ENCODE measurements at places on chromosomes 4 and X.

DNA sequence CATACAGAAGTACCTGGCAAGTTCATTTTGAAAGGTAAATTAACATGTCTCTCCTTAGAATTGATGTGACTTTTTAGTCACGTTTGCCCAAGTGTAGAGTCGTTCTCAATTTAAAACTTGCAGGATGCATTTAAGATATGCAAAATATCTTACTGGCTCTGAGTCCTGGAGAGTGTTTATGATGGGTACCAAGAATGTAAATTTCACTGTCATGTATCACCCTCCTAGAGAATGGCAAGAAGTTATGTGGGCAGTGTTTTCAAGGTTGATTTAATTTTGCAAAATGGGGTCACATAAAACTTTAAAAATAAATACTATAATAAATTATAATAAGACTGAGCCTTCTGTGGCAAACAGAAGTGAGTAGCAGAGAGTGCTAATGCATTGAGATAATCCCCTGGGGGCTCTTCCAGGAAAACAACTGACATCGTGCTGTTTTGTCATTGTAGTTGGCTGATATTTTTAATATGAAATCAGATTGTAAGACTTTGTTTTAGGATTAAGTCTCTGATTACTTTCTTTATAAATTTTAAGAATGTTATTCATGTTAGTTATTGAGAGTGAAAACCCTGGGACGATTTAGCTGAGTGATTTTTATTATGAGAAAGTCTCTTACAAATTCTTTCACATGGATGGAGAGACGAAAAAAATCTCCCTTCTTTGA lies 103.0 kb downstream of the AFF1 start:
- DNase-seq = no peak

DNA sequence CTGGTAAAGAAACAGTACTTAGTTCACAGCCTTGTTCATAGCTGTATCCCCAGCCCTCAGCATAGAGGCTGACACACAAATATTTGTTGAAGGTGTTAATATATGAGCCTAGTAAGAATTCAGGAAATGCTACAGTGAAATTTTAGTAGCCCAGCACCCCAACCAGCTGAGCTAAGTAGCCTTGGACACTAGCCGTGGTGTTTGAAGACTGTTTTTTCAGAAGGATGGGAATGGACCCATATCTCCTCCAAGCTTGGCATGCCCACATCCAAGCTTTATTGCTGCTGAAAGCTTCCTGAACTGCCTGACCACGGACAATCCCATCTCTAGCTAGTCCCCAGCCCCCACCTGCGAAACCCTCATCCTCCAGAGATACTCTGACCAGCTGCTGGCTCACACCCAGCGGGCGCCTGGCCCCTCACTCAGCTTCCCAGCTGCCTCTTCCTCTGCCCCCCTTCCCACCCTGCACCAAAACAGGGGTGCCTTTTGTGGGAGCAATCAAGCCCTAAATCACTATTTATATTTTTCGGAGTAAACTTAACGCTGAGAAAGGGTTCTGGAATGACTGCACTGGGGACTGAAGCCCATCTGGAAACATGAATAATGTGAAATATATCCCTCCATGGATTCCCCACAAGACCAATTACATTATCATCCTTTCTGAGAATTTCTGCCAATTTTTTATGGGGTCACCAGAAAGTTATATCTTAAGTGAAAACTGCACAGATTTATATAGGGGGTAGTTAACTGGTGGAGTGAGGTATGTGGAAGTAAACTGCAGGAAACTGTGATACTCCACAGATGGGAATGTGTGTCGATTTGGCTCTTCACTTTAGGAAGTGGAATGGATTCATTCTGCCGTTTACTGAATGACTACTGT lies 41.1 kb upstream of the CBR4 start:
- no peak for DNase-seq

DNA sequence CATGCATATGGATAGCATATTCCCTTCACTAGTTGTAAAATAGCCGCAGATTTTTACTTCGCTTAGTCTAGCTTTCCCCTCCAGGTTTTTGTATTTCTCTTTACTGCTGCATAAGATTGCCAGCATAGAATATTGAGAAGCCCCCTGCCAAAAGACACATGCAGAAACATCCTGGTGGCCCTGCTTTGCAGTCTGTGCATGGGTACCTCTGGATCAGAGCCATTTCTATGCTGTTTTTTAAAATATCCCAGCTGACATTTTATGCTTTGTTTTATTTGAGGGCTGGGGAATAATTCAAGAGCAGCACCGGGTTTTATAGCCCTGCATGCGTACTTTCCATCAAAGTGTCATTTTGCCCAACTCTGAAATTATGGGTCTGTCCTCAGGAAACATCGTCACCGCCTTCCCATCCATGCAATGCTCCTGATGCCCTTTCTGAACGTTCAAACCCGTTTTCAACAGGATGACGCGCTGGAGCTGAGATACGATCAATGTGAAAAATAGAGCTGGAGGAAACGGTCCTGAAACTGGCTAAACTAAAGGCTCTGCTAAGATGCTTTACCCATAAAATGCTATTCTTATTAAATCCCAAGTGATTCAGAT lies 314.3 kb downstream of the EVC2 start:
- DNase-seq = no peak

DNA sequence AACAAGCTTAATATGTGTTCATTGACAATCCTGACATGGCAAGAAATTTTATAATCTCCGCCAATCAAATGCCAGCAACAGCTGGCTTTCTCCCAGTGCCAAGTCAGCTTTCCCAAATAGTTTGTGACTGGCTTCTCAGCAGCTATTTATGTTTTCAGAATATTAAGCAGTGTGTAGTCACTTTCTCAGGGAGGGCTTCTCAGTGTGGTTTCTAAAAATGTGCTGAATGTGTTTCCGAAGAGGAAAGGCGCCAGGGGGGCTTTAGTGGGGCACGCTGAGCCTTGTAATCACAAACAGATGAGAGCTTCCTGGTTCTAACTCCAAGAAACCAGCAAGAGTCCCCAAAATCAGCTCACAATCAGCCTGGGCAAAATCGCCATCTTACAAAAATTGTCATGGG lies 258.7 kb upstream of the CPEB2 start:
- no peak for DNase-seq

All from stimulated activated naive CD8-positive, alpha-beta T cell treated with anti-CD3 and anti-CD28 coated beads, Interleukin-15, amount 100 ng/mL, for 72 hours (primary cell).